ENCODE measurements at places on chromosomes 4 and X.

DNA sequence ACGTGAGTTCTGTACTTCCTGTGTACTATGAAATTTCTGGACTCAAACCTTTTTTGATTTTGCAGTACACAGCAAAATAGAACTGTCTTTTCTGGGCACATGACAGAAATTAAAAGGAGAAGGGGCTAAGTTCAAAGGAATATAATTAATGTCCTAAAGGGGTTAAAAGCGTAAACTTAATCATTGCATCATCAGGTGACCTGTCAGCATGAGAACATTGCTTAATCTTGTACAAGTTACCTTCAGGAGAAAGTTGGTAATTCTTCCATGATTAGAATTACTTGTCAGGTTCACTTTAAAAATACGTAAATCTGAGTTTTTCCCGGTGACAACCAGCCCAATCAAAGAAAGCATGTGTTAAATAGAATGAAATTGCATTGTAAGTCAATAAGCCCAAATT lies 43.2 kb upstream of the PNPLA4 start:
- DNase-seq = no peak

DNA sequence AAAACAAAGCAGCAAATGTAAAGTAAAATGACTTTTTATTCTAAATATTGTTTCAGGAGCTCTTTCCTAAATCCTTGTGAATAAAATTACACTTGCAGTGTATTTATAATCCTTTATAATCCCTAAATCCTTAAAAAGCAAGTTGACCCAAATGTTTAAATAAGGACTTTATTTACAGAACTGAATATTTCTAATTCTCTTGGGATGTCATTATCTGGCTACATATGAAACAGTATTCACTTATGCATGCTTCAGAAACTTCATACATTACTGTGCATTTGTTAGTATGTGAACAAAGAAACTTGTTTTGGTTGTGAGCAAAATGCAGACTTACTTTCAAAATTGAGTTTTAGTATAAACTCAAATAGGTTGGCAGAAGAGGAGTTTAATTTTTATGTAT lies 49.2 kb downstream of the PTTG2 start:
- peak; percentile 46 for DNase-seq

DNA sequence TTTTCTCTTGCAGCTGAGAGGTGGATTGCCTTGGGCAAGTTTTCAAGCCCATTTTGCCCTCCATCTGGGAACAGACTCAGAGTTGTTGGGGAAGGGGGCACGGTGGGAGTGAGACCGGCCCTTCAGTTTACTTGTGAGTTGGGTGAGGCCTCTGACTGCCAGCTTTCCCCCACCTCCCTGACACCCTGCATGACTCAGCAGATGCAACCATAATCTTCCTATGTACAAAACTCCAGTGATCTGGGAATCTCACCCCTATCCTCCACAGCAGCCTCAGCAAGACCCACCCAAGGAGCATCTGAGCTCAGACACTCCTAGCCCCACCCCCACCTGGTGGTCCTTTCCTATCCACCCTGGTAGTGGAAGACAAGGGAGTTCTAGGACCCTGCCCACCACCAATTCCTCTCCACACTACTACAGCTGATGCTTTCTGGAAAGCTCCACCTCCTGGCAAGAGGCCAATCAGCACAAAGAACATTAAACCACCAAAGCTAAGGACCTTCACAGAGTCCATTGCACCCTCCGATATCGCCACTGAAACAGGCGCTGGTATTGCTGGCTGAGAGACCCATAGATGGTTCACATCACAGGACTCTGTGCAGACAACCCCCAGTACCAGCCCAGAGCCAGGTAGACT lies 99.4 kb upstream of the STK26 start:
- DNase-seq = no peak

- DNase-seq = no peak
Measured at GRCh38 chrX:105526431-105526830, 295.9 kb upstream of the NRK start.

- DNase-seq = peak; percentile 30
Measured at GRCh38 chr4:145154573-145154972, 25.8 kb downstream of the OTUD4 start.
